ENCODE measurements at places on chromosomes 6 and 20. TPM values are rescaled to one million over a fixed set of nuclear protein-coding genes. Genes with fewer than 3 reads are reported as not detected.

GRCh38 chr20:653590-654416 is 803 bp upstream of the SRXN1 start:
- DNase-seq: no peak

The MUC21 gene
- total RNA-seq: not detected

GRCh38 chr6:147212622-147213021 is 8.4 kb downstream of the STXBP5 start:
- no peak for DNase-seq

GRCh38 chr20:36084356-36084755 is 70.2 kb upstream of the EPB41L1 start:
- no peak for DNase-seq

DNA sequence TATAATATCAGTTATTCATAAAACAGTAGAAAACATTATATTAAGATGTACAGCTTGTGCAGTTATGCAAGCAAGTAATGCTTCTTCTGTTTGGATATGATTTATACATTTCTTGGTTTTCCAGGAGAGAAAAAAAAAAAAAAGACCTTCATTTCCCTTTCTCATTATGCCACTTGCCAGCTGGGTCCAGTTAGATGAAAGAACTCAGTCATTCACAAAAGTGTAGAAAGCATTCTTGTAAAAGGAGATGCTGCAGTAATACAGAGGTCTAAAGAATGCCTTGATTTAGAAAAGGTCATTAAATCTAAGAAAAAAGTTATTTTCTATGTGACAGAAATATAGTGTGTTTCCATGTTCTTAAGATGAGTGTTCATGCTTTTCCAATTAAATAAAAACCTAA is 7.4 kb downstream of the PDE7B start:
- DNase-seq: no peak

The SLC24A3 gene
- total RNA-seq: 0.62 TPM

DNA sequence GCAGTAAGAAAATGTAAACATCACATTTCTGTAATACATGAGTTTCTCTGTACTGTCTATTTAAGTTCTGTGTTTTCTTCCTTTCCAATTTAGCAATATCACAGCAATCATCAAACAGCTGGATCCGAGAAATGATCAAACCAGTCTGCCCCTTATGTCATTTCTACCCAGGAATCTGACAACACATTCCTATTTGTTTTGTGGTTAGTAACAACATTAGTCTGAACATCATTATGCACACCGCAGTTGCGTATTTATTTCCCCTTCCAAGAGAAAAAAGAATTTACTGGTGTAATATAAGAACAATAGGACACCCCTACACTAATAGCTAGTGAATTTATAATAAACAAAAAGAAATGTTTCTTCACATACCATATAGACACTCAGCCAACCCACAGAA is 179.5 kb downstream of the BTBD9 start:
- no peak for DNase-seq

The SMOC2 gene
- 18.7 TPM for total RNA-seq

- DNase-seq: no peak
Observed at GRCh38 chr6:17130786-17131185, 28.9 kb downstream of the STMND1 start.

GRCh38 chr6:33762713-33763112 is 16.0 kb upstream of the IP6K3 start:
- DNase-seq: no peak

DNA sequence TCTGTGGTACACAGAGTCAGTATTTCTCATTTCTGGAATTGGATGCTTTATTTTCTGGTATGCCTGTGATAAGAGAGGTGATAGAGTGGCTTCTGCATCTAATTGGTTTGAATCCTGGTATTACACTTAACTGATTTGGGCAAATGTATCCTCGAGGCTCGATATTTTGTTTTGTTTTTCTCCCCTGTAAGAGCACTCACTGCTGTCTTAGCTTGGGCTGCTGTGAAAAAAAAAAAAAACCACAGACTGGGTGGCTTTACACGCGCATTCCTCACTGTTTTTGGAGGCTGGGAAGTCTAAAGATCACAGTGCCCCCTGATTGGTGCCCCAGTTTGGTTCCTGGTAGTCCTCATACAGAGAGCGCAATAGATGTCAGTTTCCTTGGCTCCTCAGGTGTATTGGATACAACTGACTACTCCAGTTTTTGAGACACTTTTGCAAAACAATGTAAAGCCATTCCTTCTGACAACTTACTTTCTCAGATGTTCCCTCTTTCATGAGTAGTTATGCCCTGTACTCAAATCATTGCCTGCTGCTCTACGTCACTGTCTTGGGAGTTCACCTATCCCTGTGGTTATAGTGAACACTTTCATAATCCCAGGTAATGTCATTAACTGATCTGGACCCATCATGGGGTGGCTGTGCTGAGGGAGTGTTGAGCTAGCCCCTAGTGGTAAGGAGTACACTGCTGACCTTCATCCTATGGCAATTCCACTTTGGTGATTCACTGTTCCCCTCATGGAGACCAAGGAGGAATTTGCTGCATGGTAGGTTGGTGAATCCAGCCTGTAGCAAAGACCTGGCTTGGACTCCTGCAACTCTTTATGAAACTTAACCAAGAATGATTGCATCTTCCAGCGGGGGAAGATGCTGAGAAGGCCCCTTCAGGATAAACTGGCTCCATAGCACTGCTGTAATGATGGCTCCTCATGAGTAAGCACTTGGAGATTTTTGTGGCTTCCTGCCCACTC is 3.5 kb upstream of the ACAT2 start:
- no peak for DNase-seq

The FOXF2 gene
- total RNA-seq: not detected

The EDN1 gene
- total RNA-seq: 2.7 TPM

- no peak for DNase-seq
Observed at GRCh38 chr6:138909511-138909910, 78.5 kb downstream of the REPS1 start.

The DLL1 gene
- 15.3 TPM for total RNA-seq

GRCh38 chr6:113488061-113488460 is 369.1 kb upstream of the MARCKS start:
- DNase-seq: no peak

The LTV1 gene
- total RNA-seq: 12.6 TPM

The BIRC7 gene
- not detected for total RNA-seq

- no peak for DNase-seq
Observed at GRCh38 chr6:24959319-24959718, 23.6 kb upstream of the RIPOR2 start.

The NFKBIE gene
- total RNA-seq: 3.1 TPM

GRCh38 chr6:158680481-158680880 is 30.6 kb downstream of the SYTL3 start:
- no peak for DNase-seq

GRCh38 chr20:6828794-6829423 is 61.4 kb downstream of the BMP2 start:
- peak; percentile 35 for DNase-seq

GRCh38 chr6:24949020-24949569 is 13.3 kb upstream of the RIPOR2 start:
- DNase-seq: no peak

- DNase-seq: no peak
Observed at GRCh38 chr6:35596448-35597442, 84.0 kb upstream of the TULP1 start.

The BMP5 gene
- total RNA-seq: 2.8 TPM

GRCh38 chr6:124947971-124948451 is 14.2 kb upstream of the RNF217 start:
- no peak for DNase-seq

GRCh38 chr6:34508425-34508824 is 42.5 kb downstream of the PACSIN1 start:
- DNase-seq: no peak

DNA sequence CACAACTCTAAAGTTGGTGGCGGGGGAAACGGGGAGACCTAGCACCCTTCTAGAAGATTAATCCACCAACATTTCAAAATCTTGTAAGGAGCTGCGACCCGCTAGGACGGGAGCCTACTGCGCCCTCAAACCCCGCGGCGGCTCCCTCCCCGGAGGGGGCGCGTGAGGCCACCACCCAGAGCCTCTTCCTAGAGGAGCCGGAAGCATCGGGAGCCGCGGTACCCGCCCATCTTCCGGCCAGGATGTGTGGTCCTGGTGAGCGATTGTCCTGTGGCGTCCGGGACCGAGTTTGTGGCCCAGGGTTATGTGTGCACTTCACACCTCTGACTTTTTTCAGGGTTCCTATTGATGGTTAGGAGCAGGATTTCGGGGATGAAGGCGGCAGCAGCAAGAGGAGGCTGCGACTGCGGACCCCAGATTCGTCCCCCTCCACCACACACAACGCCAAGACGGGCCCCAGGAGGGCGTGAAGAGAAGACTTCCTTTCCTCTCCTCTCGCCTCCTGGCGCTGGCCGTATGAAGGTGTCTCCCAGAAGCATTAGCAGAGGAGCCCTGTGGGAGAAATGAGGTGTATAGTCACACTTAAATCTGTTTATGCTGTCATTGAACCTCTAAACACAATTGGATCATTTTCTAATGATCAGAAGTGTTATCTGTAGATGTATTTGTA is 10.7 kb downstream of the ZNF165 start:
- DNase-seq: peak; percentile 44

- DNase-seq: no peak
Observed at GRCh38 chr6:51932956-51933355, 154.5 kb downstream of the PKHD1 start.

- DNase-seq: no peak
Observed at GRCh38 chr6:145878591-145879295, 64.1 kb upstream of the FBXO30 start.

DNA sequence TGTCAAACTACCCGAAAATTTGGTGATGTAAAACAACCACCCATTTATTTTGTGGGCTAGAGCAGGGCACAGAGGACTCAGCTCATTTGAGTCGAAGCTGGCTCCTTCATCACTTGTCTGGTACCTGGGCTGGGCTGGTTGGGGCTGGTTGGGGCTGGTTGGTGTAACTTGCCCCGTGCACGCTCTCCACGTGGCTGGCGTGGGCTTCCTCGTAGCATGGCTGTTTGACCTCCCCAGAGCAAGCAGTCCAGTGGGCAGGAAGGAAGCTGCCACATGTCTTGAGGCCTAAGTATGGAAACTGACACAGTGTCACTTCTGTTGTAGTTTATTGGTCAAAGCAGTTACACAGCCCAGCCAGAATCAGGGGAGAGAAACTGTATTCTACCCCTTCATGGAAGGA is 27.1 kb downstream of the BCAS4 start:
- DNase-seq: no peak

Measured in left ventricle myocardium superior (tissue), 1 donor.